ENCODE measurements at places on chromosomes 2 and 18. TPM values are rescaled to one million over a fixed set of nuclear protein-coding genes. Genes with fewer than 3 reads are reported as not detected.

The OSR1 gene
- total RNA-seq, result 0.17 TPM

The SCYGR6 gene
- not detected for total RNA-seq

DNA sequence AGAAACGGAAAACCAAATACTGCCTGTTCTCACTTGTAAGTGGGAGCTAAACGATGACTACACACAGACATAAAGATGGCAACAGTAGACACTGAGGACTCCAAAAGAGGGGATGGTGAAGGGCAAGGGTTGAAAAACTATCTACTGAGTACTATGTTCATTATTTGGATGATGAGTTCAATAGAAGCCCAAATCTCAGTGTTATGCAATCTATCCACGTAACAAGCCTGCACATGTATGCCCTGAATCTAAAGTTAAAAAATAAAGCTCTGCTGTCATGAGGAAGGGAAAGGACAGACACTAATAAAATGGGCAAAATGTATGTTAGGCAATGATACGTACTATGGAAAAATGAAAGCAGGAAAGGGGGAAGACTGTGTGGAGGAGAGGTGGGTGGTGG is 376.0 kb downstream of the TGIF1 start:
- H3K4me3 ChIP-seq, result no peak overlapping the region
- no peaks in the 10 kb centered on the region for H3K36me3 ChIP-seq
- H3K27ac ChIP-seq, result no peak overlapping the region
- peaks cover 4% of the 10 kb centered on the region for H3K4me1 ChIP-seq
- DNase-seq, result no peak

The CTAGE1 gene
- not detected for total RNA-seq

- H3K36me3 ChIP-seq, result no peaks in the 10 kb centered on the region
- DNase-seq, result no peak
- no peak overlapping the region for H3K4me3 ChIP-seq
- H3K4me1 ChIP-seq, result no peaks in the 10 kb centered on the region
- no peak overlapping the region for H3K27ac ChIP-seq
These were observed 136.9 kb downstream of the COPS8 start for GRCh38 chr2:237222601-237223041.

Data from endodermal cell (in vitro differentiated cells).